Cortex of kidney (tissue), 1 donor: ENCODE measurements at places on chromosomes 6 and 20.

DNA sequence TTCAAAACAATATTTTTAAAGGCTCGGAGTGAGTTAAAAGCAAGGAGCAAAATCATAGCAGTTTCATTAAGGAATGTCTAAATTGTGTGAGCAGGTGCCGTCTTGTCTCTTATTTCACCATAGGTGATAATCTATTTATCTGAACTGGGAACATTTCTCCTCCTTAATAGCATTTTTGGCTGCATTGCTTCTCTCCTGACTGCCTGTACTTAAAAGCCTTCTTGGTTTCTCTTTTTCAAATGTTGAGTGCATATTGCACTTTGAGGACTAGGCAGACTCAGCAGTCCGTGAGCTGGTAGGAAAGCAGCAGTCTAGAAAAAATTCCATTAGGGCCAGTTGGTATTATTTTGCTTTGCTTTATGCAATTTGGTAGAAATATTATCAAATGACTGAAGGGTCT, 645.9 kb downstream of the GRIK2 start:
- DNase-seq, result no peak

- no peak for DNase-seq
Observed at GRCh38 chr20:45347936-45348778, at the start of gene SDC4. Gene SDC4 (minus strand): TSS chr20:45348424. CDS start chr20:45348384, 40 bp downstream.

- DNase-seq, result no peak
Observed at GRCh38 chr6:80211286-80211685, 104.8 kb downstream of the BCKDHB start.

GRCh38 chr20:14817101-14817500, 479.7 kb upstream of the FLRT3 start:
- DNase-seq, result no peak

- no peak for DNase-seq
Observed at GRCh38 chr6:149077208-149077607, 240.3 kb upstream of the TAB2 start.

- no peak for DNase-seq
Observed at GRCh38 chr6:163177892-163178420, 236.6 kb upstream of the QKI start.

DNA sequence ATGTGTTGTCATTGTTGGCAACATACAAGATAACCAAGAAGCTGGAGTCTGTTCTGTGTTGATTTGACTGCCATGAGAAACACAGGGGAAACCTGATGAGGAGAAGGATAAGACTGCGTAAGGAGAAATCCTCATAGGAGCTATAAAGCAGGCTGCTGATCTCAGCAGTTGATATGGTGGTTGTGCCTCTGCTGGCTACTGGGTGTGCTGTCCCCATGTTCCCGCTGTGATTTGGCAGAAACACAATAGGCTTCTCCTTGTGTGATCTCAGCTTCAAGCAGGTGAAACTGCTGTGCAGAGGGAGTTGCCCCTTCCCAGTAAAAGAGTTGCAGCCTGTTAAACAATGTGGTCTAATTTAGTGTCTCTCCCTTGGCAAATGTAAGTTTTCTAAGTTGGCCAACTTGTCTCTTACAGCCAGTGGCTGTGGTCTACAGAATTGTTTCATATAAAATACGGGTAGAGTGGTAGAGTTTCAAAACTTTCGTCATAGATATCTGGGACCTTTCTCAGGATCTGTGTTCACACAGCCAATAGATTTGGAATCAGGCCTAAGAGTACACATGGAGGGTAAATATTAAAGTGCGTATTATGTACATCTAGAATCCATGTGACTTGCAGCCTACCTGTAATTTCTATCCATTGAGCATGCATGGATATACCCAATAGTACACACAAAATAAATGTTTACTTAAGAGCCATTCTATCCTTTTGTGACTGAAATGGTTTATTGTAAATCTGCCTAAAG, 78.4 kb downstream of the RNF144B start:
- no peak for DNase-seq

DNA sequence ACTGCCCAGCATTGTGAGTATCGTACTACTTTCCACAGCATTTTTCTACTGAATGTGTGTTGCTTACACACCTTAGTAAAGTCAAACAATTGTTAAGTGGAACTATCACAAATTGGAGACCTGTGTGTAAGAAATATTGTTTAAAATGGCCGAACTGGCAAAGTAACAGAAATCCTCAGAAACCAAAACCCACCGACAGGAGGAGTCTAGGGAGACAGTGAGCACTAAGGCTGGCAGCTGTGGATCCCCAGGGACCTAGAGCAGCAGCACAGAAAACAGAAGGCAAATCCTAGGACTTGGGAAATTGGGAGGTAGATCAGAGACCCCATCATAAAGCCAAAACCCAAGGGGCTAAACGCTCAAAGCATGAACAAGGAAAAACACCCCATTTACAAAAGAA, 69.9 kb downstream of the SESN1 start:
- DNase-seq, result no peak

GRCh38 chr6:26554697-26555504, 16.7 kb downstream of the HMGN4 start:
- DNase-seq, result no peak
